NCI-H187 treated with DMSO at 0.1 percent for 48 hours (cell line): ENCODE measurements at places on chromosomes 7 and 10.

DNA sequence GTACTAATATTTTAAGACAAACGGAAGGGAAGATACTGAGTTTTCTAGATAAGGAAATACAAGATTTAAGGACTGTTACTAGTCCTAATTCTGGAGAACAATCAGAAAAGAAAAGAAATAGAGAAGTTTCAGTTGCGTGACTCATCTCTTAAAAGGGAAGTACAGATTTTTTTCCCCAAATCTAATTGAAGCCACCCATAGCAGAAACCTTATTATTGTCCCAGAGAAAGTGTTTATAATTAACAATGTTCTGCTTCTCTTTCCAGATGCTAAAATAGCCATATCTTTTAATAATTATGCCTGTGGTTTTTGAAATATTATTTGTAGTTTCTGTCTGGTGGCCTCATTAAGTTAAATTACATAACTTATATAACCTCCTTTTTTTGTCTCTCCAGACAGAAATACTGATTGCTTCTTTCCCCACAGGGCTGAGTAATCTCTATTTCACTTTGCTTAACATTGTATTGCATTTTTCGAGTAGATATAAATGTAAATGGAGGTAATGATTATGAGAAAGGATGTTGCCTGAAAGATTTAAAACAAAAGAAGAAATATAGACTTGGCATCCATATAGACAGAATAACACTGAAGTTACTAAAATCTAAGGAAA lies 240.7 kb upstream of the MBL2 start:
- no peak for DNase-seq

DNA sequence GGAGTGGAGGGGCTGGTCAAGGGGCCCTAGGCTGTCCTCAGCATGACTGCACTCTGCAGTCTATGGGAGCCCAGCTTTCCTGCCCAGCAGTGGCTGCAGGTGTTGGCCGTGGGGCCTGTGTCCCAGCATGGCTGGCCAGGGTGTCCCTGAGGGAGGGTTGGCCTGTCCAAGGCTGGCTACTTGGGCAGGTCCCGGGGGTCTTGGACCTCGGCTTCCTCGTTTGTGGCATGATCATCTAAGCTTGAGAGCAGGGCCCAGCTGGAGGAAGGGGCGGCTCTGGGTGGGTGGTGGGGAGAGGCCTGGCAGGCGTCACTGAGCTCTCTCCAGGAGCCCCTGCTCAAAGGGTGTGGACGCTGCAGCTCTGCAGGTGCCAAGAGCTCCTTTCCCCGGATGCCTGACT lies 43.7 kb upstream of the CFAP46 start:
- DNase-seq: no peak

GRCh38 chr7:826230-826917 lies 5.9 kb upstream of the SUN1 start:
- DNase-seq: no peak

GRCh38 chr10:27611744-27612550 lies 107.8 kb downstream of the RAB18 start:
- peak; percentile 25 for DNase-seq

DNA sequence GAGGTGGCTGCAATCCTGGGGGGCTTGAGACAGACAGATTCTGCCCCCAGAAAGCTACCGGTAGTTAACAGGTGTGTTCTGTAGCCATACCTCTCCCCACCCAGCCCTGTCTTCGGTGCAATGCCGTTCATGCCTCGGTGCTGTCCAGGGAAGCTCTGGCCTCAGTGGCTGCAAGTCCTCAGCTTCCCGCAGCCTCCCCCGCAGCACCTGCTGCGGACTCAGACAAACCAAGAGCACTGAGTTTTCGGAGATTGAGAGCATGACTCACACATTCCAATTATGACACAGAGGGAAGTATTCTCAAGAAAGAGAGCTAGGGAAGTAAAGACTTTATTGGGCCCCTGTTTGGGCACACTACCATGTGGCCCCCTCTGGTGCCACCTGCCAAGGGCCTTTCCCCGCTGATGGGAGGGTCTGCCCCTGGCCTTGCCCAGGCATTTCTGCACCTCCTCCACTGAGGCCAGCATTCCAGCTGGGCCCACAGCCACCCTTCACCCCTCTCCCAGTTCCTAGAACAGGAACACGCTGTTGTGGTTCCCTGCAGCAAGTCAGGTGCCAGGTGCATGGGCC lies 30.2 kb upstream of the EZH2 start:
- DNase-seq: no peak

- DNase-seq: no peak
These were observed 213.3 kb downstream of the WDR11 start for GRCh38 chr10:121064491-121064890.

DNA sequence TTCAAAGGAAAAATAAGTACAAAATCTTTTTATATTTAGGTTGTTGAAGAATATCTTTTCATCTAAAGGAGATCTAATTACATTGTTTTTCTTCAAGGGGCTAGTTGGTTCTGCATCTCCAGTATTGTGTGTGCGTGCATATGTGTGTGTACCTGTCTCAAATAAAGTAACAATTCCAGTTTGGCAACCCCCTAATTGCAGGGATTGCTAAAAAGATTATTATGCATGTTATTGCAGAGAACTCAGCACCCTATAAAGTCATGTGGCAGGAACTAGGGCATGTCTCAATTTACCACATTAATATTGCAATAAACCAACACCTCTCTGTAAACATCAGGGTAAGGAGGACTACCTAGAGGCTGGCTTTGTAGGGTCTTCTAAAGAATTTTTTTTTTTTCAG lies 37.0 kb downstream of the MRPS33 start:
- no peak for DNase-seq

- no peak for DNase-seq
These were observed 135.1 kb downstream of the CHN2 start for GRCh38 chr7:29329686-29330085.

DNA sequence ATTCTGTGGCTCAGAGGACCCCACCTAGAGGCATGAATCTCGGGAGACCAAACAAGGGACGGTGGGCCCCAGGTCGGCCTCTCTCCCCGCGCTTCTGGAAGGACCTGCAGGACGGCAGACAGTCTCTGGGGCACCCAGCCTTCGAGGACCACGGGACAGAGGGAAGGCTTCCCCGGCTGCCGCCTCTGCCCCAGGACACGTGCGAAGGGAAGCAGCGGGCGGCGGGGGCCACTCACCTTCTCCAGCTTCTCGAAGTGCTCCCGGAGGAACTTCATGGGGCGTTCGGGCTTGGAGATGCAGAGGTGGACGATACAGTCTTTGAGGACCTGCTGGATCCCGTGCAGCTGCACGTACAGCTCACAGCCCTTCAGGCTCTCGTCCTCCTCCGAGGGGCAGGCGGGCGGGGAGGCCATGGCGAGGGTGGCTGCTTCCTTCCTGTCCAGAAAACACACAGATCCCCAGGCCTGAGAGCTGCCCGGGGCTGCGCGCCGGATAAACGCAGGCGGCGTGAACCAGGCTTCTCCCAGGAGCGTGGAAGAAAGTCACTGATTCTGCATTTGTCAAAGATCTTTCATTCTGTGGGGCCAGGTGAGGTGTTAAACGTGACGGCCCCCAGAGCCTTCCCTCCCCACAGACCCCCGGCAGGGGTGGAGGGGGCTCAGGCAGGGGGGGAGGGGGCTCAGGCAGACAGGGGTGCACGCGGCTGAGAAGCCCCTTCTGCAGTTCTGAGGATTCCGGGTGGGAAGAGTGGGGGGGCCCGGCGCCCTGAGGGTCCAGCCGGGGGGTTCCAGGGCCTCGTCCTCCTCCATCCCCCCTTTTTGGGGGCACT lies 15.2 kb upstream of the DNAAF5 start:
- no peak for DNase-seq

DNA sequence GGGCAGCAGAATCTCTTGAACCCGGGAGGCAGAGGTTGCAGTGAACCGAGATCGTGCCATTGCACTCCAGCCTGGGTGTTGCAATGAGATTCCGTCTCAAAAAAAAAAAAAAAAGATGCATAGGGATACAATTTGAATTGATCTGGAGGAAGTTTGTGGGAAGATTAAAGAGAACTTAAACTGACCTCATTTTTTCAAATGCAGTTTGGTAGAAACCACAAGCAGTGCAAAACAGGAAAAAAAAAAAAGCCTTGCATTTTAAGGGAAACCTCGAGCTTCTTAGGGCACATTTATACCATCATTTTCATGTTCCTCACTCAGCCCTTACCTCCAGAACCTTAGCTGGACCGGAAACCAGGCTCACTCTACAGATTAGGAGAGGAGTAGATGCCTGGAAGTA lies 2.8 kb downstream of the KCTD7 start:
- DNase-seq: no peak
